CD4-positive, alpha-beta T cell (primary cell): ENCODE measurements at places on chromosomes 13 and 19. TPM values are rescaled to one million over a fixed set of nuclear protein-coding genes. Genes with fewer than 3 reads are reported as not detected.

VAV1 gene
- 70.0 TPM for total RNA-seq

RUBCNL gene
- total RNA-seq: 0.69 TPM

DNA sequence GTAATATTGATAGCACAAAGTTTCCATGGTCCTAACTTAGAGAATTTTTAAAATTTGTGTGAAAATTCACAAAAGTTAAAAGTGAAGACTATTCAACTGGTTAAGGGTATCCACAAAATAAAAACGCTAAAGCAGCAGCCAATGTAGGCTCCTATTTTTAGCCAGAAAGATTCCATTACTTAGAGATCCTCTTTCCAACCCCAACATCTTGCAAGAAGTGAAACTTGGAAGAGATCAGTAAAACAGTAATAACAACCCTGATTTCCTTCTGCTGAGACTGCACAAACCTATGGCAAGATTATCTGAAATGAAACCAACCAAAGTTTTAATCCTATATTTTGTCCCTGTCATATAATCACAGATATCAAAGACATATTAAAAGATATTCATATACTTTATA lies 8.5 kb downstream of the TBC1D4 start:
- H3K27ac ChIP-seq: no peak overlapping the region
- H3K27me3 ChIP-seq: peaks cover 12% of the 10 kb centered on the region
- DNase-seq: no peak
- no peaks in the 10 kb centered on the region for H3K4me1 ChIP-seq
- no peaks in the 10 kb centered on the region for H3K36me3 ChIP-seq
- H3K4me3 ChIP-seq: no peak overlapping the region

GRCh38 chr13:54175466-54175865 lies 1146.9 kb downstream of the OLFM4 start:
- H3K27me3 ChIP-seq: no peaks in the 10 kb centered on the region
- no peak overlapping the region for H3K4me3 ChIP-seq
- no peaks in the 10 kb centered on the region for H3K36me3 ChIP-seq
- no peak for DNase-seq

DNA sequence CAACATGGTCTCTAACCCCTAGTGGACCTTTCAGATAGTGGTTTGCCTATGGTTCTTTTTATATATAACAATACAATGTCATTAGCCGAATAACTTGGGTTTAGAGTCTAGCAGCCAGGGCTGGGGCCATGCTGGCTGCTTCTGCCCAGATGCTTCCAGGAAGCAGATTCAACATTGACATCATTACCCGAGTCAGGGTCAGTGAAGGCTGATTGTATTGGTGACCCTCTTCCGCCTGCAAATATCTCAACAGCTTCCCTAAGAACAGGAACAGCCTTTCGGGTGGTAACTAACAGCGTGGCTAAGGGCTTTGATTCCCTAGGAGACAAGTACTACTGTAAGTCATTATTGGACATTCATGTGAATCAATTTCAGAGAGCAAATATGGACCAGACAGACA lies 476.4 kb downstream of the UQCRFS1 start:
- H3K4me3 ChIP-seq: no peak overlapping the region
- H3K27ac ChIP-seq: no peak overlapping the region
- H3K4me1 ChIP-seq: peaks cover 5% of the 10 kb centered on the region
- no peak for DNase-seq

GRCh38 chr19:1254081-1254527 lies 5.7 kb downstream of the MIDN start:
- H3K4me1 ChIP-seq: peaks cover 79% of the 10 kb centered on the region
- H3K36me3 ChIP-seq: peaks cover 55% of the 10 kb centered on the region
- no peaks in the 10 kb centered on the region for H3K27me3 ChIP-seq
- peak overlapping the region; percentile 87 for H3K27ac ChIP-seq

GRCh38 chr19:49920624-49921363 lies 8.2 kb upstream of the ATF5 start:
- no peaks in the 10 kb centered on the region for H3K27me3 ChIP-seq
- H3K36me3 ChIP-seq: peaks cover 70% of the 10 kb centered on the region
- H3K4me3 ChIP-seq: no peak overlapping the region
- H3K4me1 ChIP-seq: peaks cover 46% of the 10 kb centered on the region
- H3K27ac ChIP-seq: no peak overlapping the region
- no peak for DNase-seq

- no peak overlapping the region for H3K27ac ChIP-seq
- H3K4me3 ChIP-seq: no peak overlapping the region
- H3K4me1 ChIP-seq: peaks cover 27% of the 10 kb centered on the region
Measured at GRCh38 chr19:48745208-48745995, 1.3 kb downstream of the IZUMO1 start.

DNA sequence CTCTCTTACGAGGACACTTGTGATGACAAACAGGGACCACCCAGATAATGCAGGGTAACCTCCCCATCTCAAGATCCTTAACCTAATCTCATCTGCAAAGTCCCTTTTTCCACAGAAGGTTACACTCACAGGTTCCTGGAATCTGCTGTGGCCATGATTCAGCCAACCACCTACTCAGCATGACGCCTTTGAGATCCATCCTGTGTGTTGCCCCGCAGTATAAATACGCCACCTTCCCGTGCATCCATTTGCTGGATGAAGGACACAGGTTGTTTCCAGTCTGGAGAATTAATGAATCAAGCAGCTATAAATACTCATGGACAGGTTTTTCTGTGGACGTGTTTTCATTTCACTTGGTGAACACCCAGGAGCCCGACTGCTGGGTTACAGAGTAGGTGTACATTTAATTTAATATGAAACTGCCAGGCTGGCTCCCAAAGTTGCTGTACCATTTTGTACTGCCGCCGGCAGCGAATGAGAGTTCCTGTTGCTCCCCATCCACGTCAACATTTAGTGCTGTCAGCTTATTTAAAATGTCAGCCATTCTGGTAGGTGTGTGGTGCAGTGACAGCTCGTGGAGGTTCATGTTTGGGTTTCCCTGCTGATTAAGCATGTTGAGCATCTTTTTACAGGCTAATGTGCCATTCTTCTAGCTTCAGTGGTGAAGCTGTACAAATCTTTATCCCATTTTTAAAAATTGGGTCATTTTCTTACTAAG lies 40.2 kb downstream of the ELL start:
- DNase-seq: no peak
- peaks cover 90% of the 10 kb centered on the region for H3K4me1 ChIP-seq
- H3K36me3 ChIP-seq: peaks cover 6% of the 10 kb centered on the region
- H3K27ac ChIP-seq: no peak overlapping the region

- peaks cover 8% of the 10 kb centered on the region for H3K4me1 ChIP-seq
- no peaks in the 10 kb centered on the region for H3K36me3 ChIP-seq
- DNase-seq: no peak
- H3K27ac ChIP-seq: no peak overlapping the region
- no peaks in the 10 kb centered on the region for H3K27me3 ChIP-seq
Measured at GRCh38 chr13:48556817-48557216, 23.9 kb upstream of the RCBTB2 start.

DNA sequence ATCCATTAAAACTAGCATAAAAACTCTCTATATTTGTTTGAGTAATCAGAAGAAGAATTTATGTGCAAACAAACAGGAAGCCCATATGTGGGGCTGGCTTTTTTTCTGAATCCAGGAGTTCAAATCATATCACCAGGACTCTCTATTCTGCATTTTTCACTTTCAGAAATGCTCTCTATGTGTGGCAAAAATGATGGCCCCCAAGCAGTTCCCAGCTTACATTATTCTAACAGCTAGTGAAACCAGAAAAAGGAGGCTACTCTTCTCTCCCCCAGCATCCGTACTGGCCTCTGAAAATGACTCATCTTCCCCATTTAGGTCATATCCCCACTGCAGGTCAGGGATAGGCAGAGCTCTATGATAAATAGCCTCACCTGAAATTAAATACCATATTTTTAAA lies 20.4 kb downstream of the RBM26 start:
- peaks cover 7% of the 10 kb centered on the region for H3K4me1 ChIP-seq
- H3K4me3 ChIP-seq: no peak overlapping the region

GRCh38 chr13:106690779-106691178 lies 122.8 kb upstream of the ARGLU1 start:
- DNase-seq: no peak
- no peak overlapping the region for H3K4me3 ChIP-seq
- H3K36me3 ChIP-seq: no peaks in the 10 kb centered on the region
- no peak overlapping the region for H3K27ac ChIP-seq
- no peaks in the 10 kb centered on the region for H3K27me3 ChIP-seq

GRCh38 chr13:60051754-60052285 lies 111.9 kb downstream of the DIAPH3 start:
- H3K4me1 ChIP-seq: no peaks in the 10 kb centered on the region
- no peaks in the 10 kb centered on the region for H3K36me3 ChIP-seq
- no peaks in the 10 kb centered on the region for H3K27me3 ChIP-seq
- no peak overlapping the region for H3K27ac ChIP-seq
- no peak for DNase-seq
